ENCODE measurements at places on chromosomes 1 and 21.
A peak's percentile ranks its signal among the peaks of the same experiment; 100 is the strongest.

DNA sequence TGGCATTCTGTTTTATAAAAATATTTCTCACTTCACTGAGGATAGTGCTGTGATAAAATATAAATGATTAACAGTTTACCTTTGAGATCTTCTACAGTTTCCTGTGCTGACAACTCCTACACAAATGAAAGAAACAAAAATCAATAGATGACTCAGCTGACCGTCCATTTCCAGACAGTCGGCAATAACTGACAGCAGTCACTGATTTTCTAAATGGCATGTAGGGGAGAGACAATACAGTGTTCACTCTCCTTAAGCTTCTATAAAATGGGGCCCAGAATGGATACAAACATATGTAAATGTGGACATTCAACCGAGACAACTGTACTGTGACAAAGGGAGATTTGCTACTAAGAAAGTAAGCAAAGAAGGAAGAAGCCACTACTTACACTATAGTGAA, 34.3 kb downstream of the PCNX2 start:
- DNase-seq: no peak

DNA sequence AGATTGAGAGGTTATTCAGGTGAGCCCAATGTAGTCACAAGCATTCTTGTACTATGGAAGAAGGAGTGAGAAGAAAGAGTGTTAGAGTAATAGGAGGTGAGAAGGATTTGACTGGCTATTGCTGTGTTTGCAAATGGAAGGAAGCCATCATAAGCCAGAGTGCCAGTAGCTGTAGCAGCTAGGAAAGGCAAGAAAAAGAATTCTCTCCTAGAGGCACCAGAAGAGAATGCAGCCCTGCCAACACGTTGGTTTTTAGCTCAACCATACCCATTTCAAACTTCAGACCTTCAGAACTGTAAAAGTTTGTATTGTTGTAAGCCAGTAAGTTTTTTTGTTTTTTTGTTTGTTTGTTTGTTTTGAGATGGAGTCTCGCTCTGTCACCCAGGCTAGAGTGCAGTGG, 8.9 kb upstream of the IL12RB2 start:
- no peak for DNase-seq

DNA sequence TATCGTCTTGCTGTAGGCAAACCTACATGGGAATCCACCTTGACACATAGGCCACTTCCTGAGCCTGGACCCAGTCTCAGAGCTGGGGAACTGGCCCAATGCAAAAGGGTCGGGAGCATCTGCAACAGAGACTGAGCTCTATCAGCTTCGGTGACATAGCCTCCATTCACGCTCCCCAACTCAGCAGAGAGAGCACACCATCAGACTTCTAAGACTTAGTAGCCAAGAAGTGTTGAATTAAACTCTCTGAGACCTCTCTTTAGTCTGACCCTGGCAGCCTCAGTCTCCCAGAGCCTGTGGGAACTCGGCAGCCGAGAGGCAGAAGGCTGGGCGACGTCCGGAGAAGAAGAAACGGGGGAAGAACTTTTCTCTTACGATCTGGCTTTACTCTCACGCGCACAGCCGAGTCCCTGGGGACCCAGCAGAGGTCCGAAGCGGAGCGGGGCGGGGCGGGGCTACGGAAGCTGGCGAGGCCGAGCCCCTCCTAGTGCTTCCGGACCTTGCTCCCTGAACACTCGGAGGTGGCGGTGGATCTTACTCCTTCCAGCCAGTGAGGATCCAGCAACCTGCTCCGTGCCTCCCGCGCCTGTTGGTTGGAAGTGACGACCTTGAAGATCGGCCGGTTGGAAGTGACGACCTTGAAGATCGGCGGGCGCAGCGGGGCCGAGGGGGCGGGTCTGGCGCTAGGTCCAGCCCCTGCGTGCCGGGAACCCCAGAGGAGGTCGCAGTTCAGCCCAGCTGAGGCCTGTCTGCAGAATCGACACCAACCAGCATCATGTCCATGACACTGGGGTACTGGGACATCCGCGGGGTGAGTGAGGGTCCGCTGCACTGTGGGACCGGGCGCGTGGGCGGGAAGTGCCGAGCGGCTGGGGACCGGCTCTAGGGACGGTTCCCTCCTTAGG, at the start of gene GSTM4:
Gene GSTM4 (plus strand): TSS at position 485 of the 905 bp plus-strand sequence. CDS start 291 bp downstream, at position 776.
- DNase-seq: peak; percentile 52

DNA sequence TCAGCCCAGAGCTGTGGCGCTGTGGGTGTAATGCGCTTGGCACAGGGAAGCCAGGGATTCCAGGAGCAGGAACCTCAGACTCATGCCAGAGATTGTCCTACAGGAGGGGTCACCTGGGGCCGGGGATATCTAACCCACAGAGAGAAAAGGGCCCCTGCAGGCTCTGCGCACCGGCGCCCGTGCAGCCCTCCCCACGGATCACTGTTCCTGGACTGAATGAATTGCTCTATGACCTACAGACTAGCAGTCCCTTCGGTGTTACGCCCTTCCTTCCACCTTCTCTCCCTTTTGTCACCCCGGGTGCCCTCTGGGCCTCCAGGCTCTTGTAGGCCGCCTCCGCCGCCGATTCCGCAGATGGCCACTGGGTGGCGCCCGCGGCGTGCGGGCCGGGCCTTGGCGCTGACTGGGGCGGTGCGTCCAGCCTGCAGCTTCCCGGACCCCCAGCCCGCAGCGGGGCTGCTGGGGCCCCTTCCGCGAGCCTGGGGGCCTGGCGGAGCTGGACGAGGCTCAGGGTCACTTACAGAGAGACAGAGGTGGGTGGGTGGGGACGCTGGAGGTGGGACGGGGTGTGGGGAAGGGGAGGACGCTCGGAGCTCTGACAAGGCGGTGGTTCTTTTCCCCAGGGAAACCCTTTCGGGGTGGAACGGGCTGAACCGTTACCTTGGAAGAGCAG, 101.3 kb downstream of the IER5 start:
- peak; percentile 29 for DNase-seq

GRCh38 chr1:65729259-65729658, 63.4 kb upstream of the PDE4B start:
- no peak for DNase-seq

DNA sequence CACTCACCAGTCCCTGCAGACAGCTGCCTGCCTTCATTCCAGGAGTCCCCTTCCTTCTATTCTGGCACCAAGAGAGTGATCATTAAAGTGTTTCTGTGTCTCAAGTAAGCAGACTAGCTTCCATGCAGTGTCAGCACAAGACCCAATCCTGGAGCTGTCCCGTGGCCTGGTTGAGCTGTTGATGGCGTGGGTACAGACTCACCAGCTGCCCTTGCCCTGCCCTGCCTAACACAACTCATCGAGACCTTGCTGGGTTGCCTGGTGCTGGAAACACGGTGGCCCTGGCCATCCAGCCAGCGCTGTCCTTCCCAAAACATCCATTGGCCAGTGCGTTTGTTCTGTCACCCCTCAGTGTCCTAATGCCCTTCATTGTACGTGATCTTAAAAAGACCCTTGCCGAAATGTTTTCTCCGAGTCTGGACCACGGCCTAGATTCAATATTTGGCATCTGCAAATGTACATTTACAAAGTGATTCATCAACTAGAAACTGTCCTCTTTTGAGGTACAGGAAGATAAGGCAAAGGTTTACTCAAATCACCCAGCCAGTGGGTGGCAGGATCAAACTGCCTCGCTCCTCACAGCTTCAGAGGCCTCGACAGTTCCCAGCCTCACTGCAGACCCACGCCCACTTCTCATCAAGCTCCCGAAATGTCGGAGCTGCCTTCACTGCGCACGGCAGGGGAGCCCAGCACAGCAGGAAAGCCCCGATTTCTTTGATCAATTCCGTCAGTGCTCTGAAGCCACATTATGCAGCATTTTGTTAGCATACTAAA, 494.2 kb downstream of the KIF26B start:
- DNase-seq: no peak

DNA sequence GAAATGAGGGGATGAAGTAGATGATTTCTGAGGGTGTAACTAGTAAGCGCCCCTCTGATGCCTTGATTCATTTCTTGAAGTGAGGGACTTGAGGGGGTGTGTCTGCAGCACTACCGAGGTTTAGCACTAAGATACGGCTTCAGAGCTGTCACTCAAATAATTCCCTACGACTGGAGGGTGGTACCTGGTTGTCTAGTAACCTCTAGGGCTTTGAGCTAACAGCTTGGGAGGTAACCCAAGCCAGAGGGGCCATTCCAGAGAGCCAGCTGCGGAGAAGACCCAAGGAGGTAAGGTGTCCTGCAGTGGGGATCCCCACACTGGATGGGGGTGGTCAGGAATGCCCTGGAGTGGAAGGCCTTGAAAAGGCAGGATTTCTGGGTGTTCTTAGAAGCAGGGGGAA, at the start of gene TTC24:
Gene TTC24 (plus strand): TSS at position 252 of the 400 bp plus-strand sequence. CDS start 1,642 bp downstream, outside the sequence.
- no peak for DNase-seq

DNA sequence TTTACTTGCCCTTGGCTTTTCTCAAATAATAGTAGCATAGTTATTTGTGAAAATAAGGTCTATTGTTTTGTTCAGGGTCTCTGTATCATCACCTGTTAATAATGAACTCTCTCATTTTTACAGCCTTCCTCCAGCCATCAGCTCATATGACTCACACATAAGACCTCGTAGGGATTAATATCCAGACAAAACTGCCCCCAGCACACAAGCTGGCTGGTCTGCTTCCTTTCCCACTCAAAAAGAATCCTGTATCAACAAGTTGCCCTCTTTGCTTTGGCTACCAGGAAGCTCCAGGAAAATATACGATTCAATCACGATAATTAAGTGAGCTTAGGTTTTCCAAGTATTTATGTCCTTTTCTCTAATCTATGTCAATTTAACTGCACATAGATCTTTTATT, 119.2 kb downstream of the DMRTB1 start:
- DNase-seq: no peak

DNA sequence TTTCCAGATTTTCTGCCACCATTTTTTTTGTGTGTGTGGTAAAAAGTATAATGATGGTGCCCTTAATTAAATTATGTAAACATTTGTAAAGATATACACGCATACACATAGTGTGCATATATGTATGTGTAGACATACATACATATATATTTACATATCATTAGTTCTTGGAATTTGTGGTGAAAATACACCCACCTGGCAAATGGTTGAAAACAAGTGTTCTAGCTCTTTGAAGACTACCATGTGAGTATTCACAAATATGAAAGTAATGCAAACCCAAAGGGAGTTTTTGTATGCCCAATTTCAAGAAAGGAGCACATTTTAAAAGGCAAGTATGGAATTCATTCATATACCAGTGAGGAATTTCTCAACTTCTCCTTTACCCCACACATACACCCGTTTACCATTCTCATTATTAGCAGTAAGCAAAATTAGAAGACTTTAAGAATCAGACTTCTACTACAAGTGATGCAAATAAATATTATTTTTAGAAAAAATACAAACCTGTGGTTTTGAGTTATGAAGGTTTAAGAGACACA, 8.0 kb downstream of the RABGAP1L start:
- DNase-seq: no peak

- no peak for DNase-seq
Observed at GRCh38 chr1:229006121-229006870, 264.6 kb upstream of the RAB4A start.

- peak; percentile 43 for DNase-seq
Observed at GRCh38 chr1:111592389-111593361, 26.9 kb upstream of the RAP1A start.

GRCh38 chr1:3089490-3089889, 20.5 kb downstream of the PRDM16 start:
- DNase-seq: no peak

DNA sequence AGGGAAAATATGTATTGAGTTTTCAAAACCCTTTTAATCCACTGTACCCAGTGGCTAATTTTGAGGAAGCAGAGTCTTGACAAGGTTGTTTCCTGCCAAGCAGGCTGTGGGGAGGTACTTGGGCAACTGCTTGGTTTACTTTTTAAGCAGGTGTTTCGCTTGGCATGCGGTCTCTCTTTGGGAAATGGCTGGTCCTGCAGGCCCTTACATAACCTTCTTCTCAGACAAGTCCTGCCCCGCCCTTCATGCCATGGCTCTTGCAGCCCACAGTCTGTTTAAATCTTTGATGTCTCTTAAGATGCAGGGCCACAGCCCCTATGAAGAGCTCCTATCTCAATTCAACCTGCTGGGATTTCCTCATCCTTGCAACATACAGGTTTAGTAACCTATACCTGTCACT, 36.0 kb upstream of the ABCD3 start:
- DNase-seq: no peak

DNA sequence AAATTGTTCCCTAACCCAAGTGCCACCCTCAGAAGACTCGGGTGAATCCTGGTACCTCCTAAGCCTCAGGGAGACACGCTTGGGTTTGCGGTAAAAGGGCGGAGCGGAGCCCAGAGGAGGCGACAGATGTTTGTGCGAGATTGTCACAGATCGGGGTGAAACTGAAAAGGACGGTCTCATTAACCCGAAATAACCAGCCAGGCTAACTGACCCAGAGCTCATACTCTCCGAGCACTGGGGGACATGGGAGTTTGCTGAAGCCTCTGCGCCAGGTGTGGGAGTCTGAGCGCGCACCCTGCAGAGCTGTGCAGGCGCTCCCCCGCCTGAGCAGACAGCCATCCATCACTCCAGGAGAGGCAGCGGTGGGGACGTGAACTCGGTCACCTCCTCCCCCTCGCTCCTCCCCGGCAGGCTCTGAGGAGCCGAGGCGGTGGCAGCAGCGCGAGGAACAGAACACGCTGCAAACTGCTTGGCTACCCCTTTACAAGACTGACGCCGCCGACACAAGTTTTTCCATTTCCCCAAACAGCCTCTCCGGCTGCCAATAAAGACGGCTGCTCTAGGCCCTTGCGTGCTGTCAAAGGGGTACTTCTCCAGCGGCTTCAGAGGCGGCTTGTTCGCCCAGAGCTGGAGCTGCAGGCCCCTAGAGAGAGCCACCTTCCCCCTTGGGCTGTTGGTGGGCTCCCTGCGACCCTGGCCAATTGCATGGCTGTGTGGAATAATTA, 43.5 kb downstream of the RRAGC start:
- no peak for DNase-seq

DNA sequence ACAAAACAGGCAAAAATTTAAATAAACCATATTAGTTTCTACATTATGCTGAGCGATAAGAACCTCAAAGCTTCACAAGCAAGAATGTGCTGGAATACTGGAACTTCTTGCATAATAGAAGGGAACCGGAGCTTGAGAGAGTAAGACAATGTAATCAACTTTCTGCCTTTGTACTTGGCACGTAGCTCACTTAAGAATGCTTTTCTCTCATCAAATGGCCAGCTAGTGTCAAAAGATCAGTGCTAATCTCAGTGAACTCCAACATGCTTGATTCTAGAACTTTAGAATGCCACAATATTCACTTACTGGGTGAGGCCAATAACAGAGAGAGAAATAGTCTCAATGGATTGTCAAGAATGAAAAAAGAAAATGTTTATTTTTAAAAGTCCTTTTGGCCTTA, 486.1 kb upstream of the LRRC7 start:
- no peak for DNase-seq

- no peak for DNase-seq
Observed at GRCh38 chr1:93350875-93351274, 5.2 kb downstream of the DR1 start.

Measured in pons (tissue), 1 donor.